Neuronal stem cell (in vitro differentiated cells): ENCODE measurements at places on chromosomes 2 and 18.

GRCh38 chr2:9398881-9399780, 24.2 kb downstream of the ITGB1BP1 start:
- DNase-seq = no peak

DNA sequence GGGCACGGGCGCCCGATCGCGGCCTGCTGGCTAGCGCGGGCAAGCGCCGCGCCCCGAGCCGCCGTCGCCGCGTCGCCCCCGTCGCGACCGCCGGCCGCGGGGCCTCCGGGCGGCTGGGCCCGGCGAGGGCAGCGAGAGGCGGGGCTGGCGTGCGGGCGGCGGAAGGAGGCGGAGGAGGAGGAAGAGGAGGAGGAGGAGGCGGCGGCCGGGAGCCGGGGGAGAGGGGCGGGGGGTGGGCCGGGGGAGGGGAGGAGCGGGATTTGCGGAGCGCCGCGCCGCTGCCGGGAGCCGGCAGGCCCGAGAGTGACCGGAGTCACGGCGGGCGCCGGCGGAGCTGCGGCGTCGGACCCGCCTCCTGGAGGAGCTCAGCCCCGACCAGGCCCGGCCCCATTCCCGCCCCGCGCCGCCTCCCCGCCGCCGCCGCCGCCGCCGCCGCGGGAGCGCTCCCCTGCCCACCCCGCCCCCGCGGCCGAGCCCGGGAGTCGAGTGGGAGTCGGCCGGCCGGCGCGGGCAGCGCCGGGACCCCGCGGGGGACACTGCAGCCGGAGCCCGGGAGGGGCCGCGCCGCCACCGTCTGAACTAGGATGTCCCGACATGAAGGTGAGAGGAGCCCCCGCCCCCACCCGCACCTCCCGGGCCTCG, at the start of gene KCMF1:
TSS of gene KCMF1 (plus strand) at position 294 of the 642 bp plus-strand sequence. CDS start at position 585, 291 bp downstream.
- peak; percentile 65 for DNase-seq

DNA sequence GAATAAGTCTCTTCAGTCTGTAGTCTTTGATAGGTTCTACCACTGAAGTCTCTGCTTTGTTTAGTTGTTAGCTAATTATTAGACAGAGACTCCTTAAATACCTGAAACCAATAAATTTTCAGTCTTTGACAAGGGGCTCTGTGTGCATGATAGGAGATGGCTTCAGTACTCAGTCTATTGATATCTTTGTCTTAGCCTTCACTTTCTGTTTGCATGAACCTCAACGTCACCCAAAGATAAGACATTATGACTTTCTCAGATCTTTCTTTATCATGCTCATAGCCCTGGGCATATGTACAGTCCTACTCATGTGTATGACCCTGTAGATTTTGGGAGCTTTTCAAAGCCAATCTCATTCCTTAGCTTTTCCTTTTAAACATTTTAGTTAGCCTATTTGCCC, 183.5 kb upstream of the GCFC2 start:
- no peak for DNase-seq

DNA sequence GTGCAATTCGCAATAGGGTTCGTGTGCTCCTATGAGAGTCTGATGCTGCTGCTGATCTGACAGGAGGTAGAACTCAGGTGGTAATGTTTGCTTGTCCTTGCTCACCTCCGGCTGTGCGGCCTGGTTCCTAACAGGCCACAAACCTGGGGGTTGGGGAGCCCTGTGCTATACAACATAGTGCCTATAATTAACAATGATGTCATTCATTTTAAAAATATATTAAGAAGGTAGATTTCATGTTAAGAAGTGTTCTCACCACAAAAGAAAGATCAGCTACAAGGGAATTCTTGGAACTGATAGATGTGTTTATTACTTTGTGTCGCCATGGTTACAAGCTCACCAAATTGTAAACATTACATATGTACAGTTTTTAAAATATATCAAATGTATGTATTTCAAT, 200.5 kb downstream of the GRB14 start:
- no peak for DNase-seq

DNA sequence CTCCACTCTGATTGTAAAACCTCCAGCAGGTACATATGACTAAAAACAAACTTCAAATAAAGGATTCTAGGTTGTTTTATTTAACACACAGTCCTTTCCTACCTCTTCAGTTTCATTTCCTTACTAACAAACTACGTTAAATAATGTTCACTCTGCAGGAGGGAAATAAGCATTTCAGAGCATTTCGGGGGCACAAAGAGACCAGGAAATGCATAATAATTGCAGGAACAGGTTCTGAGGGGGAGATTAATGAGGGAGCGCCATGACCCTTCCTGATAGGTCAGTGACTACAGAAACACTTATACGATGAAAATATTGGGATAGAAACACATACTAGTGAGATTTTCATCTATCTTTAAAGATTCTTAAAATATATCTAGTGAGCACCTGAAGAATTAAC, 416.6 kb downstream of the NRXN1 start:
- no peak for DNase-seq

DNA sequence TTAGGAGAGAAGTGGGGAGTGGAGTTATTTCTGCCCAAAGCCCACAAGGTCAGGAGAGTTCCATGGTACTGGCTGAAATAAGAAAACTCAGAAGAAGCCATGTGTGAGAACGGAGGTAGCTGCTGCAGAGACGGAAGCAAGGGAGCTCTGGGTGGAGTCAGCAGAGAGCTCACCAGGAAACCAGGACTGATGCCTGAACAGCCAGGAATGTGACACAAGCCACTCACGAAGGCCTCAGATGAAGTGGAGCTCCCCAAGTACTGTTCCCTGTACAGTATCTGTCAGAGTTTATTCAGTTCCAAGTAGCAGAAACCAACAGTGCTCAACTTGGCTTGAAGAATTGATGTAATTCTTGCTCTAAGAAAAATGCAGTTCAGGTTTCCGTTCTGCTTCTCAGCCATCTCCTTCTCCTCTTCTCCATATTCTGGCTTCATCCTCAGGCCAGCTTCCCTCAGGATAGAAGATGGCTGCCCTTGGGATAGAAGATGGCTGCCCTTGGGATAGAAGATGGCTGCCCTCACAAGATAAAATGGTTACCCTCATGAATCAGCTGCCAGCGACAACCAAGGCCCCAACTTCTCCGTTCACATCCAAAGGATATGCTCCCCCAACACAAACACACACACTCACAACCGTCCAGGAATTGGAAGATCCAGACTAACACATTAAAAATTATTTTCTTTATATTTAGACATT, 117.4 kb upstream of the SH3BP4 start:
- no peak for DNase-seq

- DNase-seq = peak; percentile 52
Measured at GRCh38 chr2:75560768-75561565, at the start of gene EVA1A. TSS of gene EVA1A (minus strand) at chr2:75560939. CDS start at chr2:75518140, 42,799 bp downstream.
